ENCODE measurements at places on chromosomes 1 and 21.

- no peak for DNase-seq
Observed at GRCh38 chr1:3659093-3659492, 6.8 kb downstream of the TP73 start.

DNA sequence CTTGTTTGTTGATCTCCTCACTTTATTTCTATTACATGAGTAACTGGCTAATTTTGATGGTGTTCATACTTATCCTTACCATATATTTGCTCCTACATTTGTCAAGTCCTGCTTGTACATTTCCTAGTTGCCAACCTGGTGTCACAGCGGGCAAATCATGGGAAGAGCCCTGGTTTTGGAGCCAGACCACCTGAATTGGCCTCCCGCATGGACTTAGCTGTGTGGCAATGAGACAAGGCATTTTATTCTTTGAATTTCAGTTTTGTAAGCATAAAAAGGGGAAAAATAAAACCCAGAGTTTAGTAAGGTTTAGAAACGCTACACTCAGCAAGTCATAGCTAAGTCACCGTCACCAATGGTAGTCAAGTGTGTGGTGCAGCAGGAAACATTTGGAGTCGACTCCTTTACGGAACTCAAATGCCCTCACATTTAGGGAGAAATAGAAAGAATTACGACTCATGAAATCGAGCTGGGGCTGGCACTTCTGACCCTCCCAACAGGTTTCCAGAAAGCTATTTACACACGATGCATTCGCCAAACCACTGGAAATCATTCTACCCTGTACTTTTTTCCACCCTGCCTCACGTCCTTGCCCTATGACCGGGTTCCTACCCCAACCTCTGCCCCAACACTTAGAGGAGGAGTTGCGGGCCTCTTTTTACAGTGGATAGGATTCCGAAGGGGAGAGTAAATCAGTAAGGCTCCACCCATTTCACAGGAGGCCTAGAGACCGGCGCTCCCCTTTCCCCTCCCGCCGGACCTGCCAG lies 492 bp upstream of the PGM1 start:
- DNase-seq = no peak

- DNase-seq = no peak
Observed at GRCh38 chr1:181497870-181498269, 14.6 kb downstream of the CACNA1E start.

DNA sequence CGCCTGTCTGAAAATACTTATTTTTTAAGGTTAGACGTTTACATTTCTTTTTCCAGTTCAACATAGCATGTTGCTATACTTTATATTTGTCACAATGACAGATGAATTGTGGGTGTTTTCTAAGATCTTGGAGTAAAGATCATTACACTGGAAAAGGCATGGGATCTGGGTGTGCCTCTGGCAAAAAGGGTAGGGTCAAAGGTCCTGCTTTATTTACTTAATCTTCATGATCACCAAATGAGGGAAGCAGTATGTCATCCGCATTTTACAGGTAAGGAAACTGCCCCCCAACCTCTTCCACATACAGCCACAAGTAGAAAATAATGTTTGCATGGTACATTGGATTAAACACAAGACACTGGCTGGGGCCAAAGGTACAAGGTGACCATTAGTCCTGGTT lies 12.5 kb upstream of the SMPDL3B start:
- no peak for DNase-seq

DNA sequence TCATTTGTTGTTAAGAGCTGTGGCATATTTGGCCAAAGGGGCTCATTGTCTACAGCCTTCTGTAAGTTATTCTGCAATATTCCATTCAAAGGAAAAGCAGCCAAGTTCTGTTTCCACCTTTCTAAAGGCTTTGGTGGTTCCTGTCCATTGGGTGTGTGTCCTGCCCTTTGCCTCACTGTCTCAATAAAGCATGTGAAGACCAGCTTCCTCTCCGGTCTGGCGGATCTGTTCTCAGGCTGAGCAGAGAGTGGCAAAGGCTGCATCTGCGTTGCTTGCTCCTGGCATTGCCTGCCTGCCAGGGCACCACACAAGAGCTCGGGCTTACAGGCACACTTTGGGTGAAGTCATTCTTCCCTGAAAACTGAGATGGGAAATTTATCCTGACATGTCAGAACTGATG lies 34.9 kb downstream of the ST6GALNAC3 start:
- DNase-seq = no peak

DNA sequence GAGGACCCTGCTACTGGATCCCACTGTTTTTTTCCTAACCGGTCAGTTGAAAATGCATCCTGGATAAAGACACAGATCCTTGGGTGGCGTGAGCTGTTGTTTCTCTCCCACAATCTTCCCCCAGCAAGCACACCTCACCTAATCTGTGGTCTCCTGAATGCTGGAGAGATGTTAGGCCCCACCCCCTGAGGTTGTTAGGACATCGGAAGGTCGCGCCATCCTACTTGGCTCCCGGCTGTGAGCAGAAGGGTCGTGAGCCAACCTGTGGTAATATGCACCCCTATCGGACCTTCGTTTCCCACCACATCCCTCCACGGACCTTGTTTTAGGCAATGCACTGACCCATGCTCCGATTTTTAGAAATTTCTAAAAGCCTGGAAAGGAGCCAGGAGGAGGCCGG lies 89.9 kb upstream of the IPO9 start:
- DNase-seq = no peak

GRCh38 chr1:104229860-104230259 lies 480.2 kb downstream of the AMY1C start:
- DNase-seq = no peak

Measured in NCI-H2081 treated with DMSO at 0.1 percent for 48 hours (cell line).